ENCODE measurements at places on chromosomes 2 and 18.

DNA sequence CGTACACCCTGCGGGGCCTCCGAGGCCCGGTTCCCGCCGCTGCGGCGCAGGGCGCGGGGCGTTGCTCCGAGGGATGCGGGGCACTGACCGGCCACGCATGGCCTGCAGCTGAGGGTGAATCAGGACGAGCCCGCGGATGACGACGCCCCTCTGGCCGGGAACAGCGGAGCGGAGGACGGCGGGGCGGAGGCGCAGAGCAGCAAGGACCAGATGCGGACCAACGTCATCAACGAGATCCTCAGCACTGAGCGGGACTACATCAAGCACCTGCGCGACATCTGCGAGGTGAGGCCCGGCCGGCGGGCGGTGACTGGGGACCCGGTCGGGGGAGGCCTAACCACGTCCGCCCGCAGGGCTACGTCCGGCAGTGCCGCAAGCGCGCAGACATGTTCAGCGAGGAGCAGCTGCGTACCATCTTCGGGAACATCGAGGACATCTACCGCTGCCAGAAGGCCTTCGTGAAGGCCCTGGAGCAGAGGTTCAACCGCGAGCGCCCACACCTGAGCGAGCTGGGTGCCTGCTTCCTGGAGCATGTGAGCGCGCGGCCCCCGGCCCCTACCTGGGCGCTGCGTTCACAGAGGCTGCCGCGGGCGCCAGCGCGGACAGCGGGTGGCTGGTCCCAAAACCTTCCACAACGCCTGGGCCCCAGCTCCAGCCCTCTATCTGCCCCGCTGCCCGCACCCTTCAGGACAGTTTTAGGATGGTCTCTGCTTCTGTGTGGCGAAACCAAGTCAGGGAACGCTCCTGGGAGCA, 53.2 kb downstream of the FAM168B start:
- no peak for DNase-seq

GRCh38 chr2:96514521-96514920, 9.4 kb upstream of the NEURL3 start:
- no peak for DNase-seq

GRCh38 chr2:197369228-197369932, 58.8 kb upstream of the ANKRD44 start:
- no peak for DNase-seq

GRCh38 chr18:60100778-60101177, 201.0 kb downstream of the PMAIP1 start:
- DNase-seq: no peak

DNA sequence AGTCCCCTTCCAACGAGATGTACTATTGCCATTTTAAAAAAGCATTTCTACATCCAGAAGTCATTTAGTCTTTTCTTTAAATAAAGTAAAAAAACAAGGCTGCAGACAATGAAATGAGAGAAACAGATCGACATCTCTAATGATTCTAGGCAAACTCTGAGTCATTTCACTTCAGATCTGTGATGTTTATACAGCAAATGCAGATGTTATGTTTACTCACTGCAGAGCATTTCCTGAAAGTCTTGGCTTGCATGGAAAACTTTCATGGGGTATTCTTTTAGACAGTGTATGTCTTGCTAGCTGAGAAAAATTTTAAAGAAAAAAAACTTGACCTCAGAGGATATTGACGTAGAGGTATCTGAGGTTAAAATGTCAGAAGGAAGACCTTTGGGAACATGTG, 797.4 kb downstream of the CNTNAP5 start:
- no peak for DNase-seq

- DNase-seq: no peak
Observed at GRCh38 chr18:75183973-75184493, 24.9 kb downstream of the PTGR3 start.

DNA sequence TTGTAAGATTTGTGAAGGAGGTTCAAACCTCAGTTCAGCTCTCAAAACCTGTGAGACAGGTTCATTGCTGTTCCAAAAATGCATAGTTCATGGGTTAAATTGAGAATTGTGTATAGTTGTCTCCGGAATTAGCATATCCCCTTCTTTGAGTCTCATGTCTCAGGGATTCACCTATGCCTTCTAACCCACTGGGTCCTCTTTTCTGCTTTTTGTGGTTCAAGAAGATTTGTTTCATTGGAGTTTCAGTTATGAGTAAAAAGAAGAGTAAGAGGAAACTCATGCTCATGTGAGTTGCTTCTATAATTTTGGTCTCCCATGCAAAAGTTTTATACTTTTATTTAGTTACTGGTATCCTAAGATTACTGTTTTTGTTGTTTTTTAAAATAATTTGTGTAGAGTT, 1219.8 kb upstream of the ZEB2 start:
- DNase-seq: no peak

GRCh38 chr2:45890819-45891218, 239.3 kb downstream of the PRKCE start:
- DNase-seq: no peak

DNA sequence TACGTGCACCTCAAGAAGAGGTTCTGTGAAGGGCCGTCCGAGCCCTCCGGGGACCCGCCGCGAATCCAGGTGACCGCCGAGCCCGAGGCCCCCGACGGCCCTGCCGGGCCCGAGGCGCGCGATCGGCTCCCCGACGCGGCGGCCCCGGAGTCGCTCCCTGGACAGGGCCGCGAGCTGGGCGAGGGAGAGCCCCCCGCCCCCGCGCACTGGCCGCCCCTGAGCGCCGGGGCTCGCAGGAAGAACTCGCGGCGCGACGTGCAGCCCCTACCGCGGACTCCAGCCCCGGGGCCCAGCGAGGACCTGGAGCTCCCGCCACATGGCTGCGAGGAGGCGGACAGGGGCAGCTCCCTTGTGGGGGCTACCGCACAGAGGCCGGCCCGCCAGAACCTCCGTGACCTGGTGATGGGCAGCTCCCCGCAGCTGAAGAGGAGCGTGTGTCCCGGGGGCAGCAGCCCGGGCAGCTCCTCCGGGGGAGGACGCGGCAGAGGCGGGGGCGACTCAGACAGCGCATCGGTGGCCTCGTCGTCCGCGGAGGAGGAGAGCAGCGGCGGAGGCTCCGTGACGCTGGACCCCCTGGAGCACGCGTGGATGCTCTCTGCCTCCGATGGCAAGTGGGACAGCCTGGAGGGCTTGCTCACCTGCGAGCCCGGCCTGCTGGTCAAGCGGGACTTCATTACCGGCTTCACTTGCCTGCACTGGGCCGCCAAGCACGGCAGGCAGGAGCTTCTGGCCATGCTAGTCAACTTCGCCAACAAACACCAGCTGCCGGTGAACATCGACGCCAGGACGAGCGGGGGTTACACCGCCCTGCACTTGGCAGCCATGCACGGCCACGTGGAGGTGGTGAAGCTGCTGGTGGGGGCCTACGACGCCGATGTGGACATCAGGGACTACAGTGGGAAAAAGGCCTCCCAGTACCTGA, 812 bp downstream of the SOWAHC start:
- DNase-seq: no peak

GRCh38 chr2:63865159-63865799, 23.6 kb downstream of the UGP2 start:
- no peak for DNase-seq

GRCh38 chr2:181372646-181373040, 84.5 kb upstream of the ITGA4 start:
- no peak for DNase-seq

DNA sequence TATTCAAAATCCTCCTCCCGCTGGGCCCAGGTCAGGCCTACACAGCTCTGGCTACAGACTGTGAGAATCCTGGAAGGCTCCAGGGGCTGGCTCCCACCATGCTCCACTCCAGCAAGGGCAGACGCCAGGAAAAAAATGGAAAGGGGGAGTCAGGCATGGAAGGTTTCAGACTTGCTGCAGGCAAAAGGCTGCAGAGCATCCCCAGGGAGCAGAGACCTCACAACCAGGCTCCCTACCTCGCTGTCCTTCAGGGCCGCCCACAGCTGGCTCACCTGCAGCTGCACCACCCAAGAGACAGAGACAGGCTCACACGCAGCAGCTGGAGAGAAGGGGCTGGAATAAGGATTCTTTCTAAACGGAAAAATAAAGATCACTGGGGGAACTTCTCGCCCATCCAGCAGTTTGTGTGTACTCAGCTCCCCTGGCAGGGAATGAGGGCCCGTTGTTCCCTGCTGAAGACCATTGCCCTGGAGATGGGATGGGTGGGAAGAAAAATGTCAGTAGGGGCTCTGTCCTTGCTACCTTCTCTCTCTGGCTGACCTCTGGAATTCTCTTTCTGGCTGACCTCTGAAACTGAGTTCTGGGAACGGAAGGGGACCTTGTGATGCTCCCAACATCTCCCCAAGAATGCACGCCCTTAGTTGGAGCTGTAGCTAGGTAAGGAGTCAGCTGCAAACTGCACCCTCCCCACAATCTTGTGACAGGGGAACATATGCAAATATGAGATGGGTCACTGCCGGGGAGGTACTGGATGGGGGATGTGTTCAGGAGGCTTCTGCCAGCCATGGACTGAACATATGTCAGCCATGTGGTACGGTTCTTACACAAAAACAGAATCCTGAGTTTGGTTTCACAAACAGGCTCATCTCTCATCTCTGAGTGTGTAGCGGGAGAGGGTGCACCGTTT, 34.5 kb downstream of the BCL2 start:
- DNase-seq: no peak

DNA sequence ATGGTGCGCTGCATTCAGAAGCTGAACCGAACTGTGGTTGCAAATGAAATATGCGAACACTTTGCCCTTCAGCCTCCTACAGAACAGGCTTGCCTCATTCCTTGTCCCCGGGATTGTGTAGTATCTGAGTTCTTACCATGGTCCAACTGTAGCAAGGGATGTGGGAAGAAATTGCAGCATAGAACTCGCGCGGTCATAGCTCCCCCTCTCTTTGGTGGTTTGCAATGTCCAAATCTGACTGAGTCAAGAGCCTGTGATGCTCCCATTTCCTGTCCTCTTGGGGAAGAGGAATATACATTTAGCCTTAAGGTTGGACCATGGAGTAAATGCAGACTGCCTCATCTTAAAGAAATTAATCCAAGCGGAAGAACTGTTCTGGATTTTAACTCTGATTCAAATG, 291.4 kb downstream of the THSD7B start:
- no peak for DNase-seq

GRCh38 chr2:138060301-138060635, 96.0 kb downstream of the HNMT start:
- no peak for DNase-seq

DNA sequence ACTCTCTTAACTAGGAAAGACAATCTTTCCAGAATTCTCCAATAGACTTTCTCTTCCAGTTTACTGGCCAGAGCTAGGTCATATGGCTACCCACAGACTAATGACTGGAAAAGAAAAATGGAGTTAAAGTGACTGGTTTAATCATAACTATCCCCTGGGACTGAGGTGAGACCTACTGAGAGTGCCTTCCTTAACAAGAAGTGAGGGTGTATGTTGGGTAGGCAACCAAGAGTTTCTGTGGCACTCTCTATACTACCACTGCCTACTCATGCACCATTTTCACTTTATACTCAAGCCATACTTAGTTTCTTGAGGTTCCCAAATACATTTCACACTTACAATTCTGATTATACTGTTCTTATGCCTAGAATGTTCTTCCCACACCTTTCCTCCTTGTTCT, 6.9 kb upstream of the GFPT1 start:
- DNase-seq: no peak

DNA sequence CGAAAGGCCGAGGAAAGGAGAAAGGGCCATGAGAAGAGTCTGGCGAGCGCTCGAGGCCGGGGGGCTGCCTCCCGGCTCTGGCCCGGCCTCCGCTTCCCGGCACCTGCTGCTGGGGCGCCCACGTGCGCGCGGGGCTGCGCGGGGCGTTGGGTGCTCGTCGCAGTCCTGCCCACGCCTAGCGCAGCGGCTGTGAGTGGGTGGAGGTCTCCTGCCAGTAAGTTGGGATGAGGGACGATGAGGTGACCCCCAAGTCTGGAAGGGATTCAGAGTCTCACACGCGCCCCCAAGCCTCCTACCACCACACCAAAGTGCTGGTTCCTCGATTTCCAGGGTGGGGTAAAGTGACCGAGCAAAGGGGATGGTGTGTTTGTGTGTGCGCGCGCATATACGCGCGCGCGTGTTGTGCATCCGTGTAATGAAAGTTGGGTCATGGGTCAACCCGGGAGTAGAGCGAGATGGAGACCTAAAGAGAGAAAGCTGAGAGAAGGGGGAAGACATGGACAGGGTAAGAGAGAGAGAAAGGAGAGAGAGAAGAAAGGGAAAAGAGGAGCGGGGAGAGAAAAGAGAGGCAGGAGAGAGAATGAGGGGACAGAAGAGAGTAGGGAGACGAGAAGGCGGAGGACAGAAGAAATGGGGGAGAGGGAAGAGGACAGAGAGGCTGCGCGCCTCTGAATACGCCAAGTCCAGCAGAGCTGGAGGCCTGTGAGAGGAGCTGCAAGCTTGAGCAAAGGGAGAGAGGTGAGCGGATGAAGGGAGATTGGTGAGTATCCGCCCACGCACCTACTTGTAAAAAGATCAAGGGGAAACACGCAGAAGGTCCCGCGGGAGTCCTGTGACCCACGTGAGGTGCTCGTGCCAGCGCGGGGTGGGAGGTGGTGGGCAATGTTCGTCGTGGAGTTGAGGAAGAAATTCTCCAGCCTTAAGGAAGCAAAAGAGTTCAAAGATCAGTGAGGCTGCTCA, 1.7 kb upstream of the NETO1 start:
- no peak for DNase-seq

DNA sequence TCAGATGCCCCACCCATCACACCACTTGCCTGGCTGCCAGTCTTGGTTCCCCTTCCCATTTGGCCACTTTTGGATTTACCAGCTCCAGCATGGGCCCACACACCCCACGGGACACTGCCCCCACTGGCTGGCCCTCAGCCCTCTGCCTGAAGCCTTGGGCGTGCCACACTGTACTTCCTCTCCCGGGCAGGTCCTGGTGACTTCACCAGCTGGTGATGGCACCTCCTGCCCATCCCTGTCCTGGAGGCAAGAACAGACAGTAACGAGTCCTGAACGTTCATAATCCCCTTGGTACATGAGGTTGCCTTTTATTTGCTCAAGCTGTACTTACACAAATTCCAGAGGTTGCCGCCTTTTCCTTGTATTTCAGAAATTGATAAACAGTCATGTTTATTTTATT, 81.1 kb downstream of the TMEM17 start:
- DNase-seq: no peak

DNA sequence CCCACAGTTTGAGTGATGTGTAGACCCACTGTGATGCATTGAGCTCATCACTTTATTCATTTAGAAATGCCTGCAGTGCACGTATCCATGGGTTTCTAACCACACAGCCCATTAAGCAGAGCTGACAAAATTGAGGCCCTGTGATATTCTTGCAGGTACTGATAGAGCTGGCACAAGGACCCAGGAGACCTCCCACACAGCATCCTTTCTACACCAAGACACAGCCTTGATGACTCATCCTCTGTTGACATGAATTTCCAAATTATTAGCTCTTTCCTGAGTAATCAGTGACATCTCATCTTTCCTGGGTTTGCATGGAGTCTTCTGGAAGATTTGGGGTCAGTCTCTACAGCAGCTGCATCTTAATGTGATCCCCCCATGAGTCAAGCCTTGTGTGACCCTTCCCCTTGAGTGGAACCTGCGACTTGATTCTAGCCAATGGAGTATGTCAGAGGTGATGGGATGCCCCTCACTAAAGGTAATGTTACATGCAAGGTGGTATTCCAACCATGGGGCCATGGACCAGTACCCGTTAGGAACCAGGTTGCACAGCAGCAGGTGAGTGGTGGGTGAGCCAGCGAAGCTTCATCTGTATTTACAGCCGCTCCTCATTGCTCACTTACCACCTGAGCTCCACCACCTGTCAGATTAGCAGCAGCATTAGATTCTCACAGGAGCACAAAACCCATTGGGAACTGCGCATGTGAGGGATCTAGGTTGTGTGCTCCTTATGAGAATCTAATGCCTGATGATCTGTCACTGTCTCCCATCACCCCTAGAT, 181.1 kb upstream of the ARL4C start:
- no peak for DNase-seq

GRCh38 chr2:138369856-138370255, 131.7 kb upstream of the SPOPL start:
- no peak for DNase-seq
